ENCODE measurements at places on chromosomes 7 and 10. TPM values are rescaled to one million over a fixed set of nuclear protein-coding genes. Genes with fewer than 3 reads are reported as not detected.
A peak's percentile ranks its signal among the peaks of the same experiment; 100 is the strongest.

GRCh38 chr10:42781893-42782445, 626 bp upstream of the BMS1 start:
- H3K4me1 ChIP-seq: no peaks in the 10 kb centered on the region
- no peaks in the 10 kb centered on the region for H3K27me3 ChIP-seq
- H3K36me3 ChIP-seq: peaks cover 26% of the 10 kb centered on the region
- H3K4me3 ChIP-seq: peak overlapping the region; percentile 89
- no peak for DNase-seq

- H3K4me3 ChIP-seq: no peak overlapping the region
- no peaks in the 10 kb centered on the region for H3K4me1 ChIP-seq
- DNase-seq: no peak
- no peaks in the 10 kb centered on the region for H3K27me3 ChIP-seq
Measured at GRCh38 chr7:114959931-114960330, 38.0 kb downstream of the MDFIC start.

DNA sequence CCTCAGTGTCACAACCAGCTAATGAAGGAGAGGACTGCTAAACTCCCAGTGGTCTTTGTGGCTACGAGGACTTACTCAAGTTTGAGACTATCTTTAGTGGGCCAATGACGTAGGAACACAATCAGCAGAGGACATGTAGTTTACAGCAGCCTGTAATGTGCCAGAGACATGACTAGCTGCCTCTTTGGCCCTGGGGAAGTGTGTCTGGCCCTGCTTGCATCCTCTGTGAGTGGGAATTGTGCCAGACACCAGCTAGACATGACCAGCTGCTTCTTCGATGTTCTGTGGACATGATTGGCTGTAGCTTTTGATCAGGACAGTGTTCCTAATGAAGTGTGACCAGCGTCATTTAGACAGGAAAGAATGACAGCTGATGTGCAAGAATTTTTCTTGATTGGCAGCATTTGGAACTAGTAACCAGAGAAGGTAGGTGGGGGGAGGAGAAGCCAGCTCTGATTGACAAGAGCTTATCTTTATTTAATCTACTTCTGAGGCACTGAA, 141.7 kb downstream of the AUTS2 start:
- peaks cover 8% of the 10 kb centered on the region for H3K4me1 ChIP-seq
- H3K36me3 ChIP-seq: no peaks in the 10 kb centered on the region
- no peaks in the 10 kb centered on the region for H3K27me3 ChIP-seq
- H3K4me3 ChIP-seq: no peak overlapping the region

- no peaks in the 10 kb centered on the region for H3K36me3 ChIP-seq
- H3K4me1 ChIP-seq: peaks cover 3% of the 10 kb centered on the region
- no peak overlapping the region for H3K27ac ChIP-seq
- no peaks in the 10 kb centered on the region for H3K27me3 ChIP-seq
- H3K4me3 ChIP-seq: no peak overlapping the region
- DNase-seq: no peak
Measured at GRCh38 chr10:62772186-62772974, 32.1 kb upstream of the ADO start.

- H3K36me3 ChIP-seq: no peaks in the 10 kb centered on the region
- H3K27ac ChIP-seq: no peak overlapping the region
- DNase-seq: peak; percentile 49
Measured at GRCh38 chr10:123642293-123642692, 23.9 kb upstream of the GPR26 start.

Gene LRRTM3
- 1.1 TPM for total RNA-seq

Gene OR2A7
- total RNA-seq: 2.5 TPM

Gene CFAP70
- total RNA-seq: 0.26 TPM

All from H9 (cell line).